Stimulated activated CD4-positive, alpha-beta T cell treated with anti-CD3 and anti-CD28 coated beads, Interleukin-15, amount 100 ng/mL, for 1 hour (primary cell): ENCODE measurements at places on chromosomes 3 and 15.

GRCh38 chr3:186514296-186515002 is 29.7 kb downstream of the CRYGS start:
- DNase-seq: no peak

DNA sequence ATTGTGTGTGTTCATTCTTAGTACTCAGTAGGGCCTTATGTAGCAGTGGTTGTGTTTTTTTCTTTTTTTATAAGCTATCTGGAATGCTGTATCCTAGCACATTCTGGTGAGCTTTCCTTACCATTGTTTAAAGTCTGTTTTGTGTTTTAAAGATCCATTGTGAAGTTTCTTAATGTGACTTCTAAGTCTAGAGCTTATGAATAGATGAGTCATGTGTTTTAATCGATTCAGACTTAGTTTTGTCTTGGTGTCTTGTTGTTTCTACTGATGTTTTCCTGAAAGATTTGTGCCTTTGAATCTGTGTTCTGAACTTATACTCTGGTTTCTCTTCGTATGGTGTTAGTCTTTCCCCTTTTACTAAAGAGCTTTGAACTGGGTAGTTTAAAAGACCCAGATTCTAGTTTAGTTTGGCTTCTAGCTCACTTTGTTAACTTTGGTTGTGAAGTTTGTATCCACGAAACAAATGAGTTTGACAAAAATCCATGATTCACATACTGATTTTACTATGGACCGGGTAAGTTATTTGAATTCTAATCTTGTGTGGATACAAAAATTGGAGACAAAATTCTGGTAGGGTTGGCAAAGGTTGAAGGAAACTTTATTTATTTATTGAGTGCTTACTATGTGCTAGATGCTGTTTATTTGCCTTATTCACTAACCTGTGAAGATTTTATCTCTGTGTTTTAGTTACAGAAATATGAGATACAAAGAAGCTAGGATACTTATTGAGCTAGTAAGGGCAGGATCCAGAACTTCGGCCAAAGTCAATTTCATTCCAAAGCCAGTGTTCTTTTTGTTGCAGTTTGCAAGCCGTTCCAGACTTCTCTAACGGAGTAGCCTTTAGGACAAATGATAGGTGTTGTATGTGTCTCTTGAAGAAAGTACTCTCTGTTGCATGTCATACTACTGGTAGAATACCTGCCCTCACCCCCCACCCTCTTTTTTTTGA is 24.8 kb downstream of the AKAP13 start:
- DNase-seq: no peak

- no peak for DNase-seq
These were observed 1.4 kb upstream of the NDUFAF3 start for GRCh38 chr3:49020330-49021212.

DNA sequence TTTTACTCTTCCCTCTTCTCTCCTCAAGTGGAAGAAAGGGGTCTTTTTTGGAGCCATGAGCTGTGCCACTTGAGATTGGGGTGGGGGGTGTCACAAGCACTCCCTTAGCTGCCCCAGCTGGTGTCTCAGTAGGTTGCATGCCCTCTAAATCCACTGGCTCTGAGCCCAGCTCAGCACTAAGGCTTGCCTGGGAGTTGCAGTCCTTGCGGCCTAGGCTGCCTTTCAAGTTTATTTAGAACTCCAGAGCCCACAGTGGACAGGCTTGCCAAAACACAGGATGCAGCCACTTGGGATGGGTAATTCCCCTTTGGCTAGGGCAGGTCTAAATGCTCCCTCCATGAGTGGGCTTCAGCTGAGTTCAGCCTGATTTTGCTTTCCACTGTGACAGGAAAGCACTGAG is 24.7 kb downstream of the C3orf20 start:
- no peak for DNase-seq

DNA sequence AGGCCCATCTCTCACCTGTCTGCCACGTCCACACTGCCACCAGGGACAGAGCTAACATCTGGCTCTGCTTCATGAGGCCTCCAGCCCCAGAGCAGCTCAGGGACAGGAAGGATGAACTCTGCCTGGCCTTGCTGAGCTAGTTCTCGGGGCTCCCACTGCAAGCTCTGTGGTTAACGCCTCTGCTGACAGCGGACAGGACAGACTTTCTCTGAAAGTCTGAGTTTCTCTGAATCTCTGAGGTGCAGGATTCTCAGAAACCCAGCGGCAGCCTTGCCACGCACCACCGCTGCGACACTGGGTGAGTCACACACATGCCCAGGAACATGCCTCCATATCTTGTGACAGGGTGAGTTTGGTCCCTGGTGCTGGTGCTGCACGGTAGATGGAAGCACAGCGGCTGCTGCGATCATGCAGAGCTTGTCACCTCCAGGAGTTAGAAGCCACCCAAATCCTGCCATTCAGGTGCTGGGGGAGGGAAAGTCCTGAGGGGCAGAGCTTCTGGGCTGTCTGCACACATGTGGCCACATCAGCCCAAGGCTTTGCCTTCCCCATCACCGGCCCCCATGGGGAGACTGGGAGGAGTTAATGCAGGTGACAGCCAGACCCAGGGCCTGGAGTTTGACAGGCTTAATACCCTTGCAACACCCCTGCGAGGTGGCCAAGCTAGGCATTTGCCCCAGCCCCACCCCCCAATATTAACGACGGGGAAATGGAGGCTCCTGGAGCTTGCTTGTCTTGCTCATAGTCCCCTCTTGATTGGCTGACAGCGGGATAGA is 267.0 kb downstream of the PLCL2 start:
- peak; percentile 67 for DNase-seq

DNA sequence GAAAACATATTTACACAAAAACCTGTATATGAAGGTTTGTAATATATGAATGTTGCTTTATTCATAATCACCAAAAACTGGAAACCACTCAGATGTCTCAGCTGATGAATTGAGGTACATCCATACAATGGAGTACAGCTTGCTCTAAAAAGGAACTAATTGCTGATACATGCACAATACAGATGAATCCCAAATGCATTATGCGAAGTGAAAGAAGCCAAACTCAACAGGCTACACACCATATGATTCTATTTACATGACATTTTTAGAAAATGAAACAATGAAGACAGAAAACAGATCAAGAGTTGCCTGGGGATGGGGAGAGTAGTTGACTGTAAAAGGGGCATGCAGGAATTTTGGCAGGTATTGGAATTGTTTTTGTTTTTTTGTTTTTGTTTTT is 95.5 kb downstream of the IQCH start:
- DNase-seq: no peak

DNA sequence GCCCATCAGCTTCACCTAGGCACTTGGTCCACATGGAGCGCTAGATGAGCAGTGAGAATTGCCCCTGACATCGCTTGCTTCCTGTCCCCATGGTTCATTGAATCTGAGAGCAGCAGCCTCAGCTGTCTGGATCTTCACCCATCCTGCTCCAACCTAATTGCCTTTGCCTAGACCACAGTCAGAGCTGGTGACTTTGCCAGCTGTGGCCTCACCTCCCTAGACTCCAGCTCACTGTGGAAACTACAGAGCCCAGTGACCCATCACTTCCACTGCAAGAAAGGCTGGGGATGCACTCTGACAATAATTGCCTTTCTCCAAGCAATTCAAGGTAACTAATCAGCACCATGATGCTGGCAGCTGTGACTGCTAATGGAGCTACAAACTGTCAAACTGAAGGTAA is 30.6 kb upstream of the SLC6A1 start:
- no peak for DNase-seq

- DNase-seq: no peak
These were observed 167.0 kb downstream of the ATP10A start for GRCh38 chr15:25695875-25696760.

- no peak for DNase-seq
These were observed 643.0 kb upstream of the GOLIM4 start for GRCh38 chr3:168738527-168739325.

DNA sequence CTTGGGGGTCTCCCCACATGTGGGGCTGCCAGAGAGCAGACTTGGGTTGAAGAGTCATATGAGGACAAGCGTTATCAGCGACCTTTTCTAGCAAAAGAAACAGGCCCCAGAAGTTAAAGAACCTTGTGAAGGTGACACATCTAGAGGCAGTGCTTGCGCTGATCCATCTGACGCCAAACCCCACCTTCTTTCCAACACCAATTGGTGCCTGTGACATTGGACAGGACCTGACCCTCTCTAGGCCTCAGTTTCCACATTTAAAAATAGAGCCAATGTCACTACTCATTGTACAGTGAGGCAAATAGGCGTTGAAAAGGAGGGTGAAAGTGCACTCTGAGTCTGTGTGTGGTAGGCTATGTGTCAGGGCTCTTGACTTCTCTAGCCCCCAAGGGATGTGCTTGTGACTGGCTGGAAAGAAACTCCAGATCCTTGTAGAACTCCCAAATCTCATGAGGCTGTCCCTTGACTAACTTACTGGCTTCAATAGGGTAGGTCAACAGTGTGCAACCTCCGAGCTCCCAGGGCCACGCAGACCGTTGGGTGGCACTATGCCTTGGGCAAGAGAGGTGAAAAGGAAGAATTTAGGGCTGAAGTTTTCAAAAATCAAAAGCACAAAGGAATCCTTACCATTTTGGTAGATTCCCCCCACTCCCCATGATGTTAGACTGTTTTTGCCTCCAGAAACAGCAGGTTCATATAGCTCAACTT is 666 bp upstream of the FAM219B start:
- DNase-seq: no peak

GRCh38 chr3:195270079-195270816 is 711 bp downstream of the XXYLT1 start:
- DNase-seq: no peak

- no peak for DNase-seq
These were observed 175.5 kb downstream of the RAB11A start for GRCh38 chr15:66044837-66045236.

DNA sequence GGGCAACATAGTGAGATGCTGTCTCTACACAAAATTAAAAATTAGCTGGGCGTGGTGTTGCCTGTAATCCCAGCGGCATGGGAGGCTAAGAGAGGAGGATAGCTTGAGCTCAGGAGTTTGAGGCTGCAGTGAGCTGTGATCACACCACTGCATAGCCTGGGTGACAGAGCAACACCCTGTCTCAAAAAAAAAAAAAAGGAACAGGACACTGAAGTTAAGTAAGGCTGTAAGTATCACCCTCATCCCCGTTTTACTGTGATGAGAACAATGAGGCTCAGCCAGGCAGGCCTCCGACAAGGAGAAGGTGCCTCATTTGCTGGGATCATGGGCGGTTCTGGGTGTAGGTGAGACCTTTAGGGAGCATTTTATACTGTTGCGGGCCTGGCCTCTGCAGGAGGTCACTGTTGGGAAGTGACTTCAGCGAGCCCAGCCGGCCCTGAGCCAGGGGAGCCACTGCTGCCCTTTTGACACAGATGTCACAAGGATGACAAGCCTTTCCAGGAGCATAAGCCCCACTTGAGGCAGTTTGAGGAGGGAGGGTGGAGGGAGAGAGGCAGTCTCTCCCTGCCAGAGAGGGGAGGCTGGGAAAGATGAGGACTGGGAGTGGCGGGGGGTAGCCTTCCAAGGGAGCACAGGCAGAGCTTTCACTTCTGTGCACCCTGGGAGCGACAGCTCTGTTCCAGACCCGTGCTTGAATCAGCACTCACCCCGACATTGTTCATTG is 30.8 kb downstream of the IRAK2 start:
- DNase-seq: no peak

GRCh38 chr15:62163397-62164013 is 1.6 kb downstream of the C2CD4B start:
- DNase-seq: no peak

- no peak for DNase-seq
These were observed 531 bp downstream of the LZTFL1 start for GRCh38 chr3:45841420-45841756.

GRCh38 chr15:25246641-25247406 is 192.0 kb downstream of the UBE3A start:
- no peak for DNase-seq

DNA sequence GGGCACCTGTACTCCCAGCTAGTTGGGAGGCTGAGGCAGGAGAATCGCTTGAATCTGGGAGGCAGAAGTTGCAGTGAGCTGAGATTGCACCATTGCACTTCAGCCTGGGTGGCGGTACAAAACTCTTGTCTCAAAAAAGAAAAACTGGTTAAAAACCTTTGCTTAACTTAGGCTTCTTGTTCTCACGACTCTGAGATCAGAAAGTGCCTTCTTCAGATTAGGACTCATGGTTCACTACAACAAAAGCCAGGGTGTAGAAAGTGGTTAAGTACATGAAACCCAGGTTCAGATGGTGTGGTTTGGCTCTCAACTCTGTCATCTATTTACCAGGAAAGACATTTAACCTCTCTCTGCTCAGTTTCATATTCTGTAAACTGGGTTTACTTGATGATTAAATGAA is 168.4 kb downstream of the TUSC7 start:
- no peak for DNase-seq
